ENCODE measurements at places on chromosomes 5 and 9. TPM values are rescaled to one million over a fixed set of nuclear protein-coding genes. Genes with fewer than 3 reads are reported as not detected.

PDE6A gene
- total RNA-seq: 5.3 TPM

PCDHB13 gene
- 1.7 TPM for total RNA-seq

GRCh38 chr5:3684771-3685354 lies 89.2 kb downstream of the IRX1 start:
- DNase-seq: no peak

- no peak for DNase-seq
Measured at GRCh38 chr9:85042981-85043647, 373.6 kb downstream of the NTRK2 start.

DNA sequence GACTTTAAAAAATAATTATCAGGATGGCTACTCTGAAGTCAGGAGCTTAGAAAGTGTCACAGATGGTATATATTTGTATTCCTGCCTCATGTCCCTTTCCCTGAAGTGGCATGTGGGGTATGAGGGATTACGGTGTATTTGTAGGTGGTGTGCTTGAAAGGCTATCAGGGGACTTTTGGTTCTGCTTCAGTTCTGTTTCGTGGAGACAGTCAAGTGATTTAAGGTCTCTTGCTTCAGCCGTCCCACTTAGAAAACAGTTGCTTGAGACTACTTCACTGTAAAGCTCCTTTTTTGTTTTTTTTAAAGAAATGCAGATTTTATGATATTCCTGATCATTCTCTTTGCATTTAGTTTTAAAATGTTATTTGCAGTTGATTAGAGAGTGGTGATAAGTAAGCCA lies 18.3 kb downstream of the PARP8 start:
- DNase-seq: no peak

DNA sequence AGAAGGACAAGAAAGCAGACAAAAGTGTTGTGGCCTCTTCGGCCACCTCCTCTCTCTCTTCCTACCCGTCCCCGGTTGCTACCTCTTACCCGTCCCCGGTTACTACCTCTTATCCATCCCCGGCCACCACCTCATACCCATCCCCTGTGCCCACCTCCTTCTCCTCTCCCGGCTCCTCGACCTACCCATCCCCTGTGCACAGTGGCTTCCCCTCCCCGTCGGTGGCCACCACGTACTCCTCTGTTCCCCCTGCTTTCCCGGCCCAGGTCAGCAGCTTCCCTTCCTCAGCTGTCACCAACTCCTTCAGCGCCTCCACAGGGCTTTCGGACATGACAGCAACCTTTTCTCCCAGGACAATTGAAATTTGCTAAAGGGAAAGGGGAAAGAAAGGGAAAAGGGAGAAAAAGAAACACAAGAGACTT lies 2.4 kb downstream of the EGR1 start:
- no peak for DNase-seq

All from umbilical cord (tissue), 2 donors.